ENCODE measurements at places on chromosomes 3 and 15.

DNA sequence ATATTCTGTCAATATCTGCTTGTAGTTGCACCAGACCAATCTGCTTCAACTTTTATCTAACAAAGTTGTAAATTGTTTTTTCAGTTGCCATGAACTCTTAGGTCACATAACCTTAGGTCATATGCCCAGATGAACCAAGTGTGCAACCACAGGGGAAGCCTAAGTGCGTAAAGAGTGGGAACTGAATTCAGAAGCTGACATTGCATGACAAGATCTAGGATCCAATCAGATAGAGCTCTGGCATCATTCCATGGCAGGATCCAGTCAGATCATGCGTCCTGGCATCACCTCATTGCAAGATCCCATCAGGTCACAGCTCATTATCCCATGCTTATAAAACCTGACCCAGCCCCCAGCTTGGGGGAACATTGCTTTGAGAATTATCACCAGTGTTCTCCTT is 18.9 kb upstream of the IFT57 start:
- no peak for DNase-seq

DNA sequence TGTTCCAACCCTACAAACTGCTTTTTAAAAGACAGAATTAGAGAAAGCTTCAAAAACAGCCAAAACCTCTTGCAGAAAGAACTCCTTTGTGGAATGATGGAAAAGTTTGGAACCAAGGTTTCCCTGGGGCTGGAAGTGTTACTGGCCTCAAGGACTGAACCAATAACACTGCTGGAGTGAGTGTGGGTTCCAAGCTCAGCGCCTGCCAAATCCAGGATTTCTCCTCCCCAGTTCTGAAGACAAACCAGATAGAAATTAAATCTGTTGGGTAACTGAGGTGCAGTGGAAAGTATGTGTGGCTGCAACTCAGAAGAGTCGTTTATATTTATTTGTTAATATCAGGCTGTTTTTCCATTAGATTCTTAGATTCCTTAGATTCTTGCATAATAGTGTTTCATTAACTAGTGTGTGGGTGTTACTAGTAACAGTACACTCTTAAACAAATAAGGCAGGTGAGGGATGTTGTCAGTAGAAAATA is 66.5 kb upstream of the FNDC3B start:
- peak; percentile 53 for DNase-seq

GRCh38 chr3:169528289-169528688 is 135.2 kb downstream of the MECOM start:
- DNase-seq: peak; percentile 55

DNA sequence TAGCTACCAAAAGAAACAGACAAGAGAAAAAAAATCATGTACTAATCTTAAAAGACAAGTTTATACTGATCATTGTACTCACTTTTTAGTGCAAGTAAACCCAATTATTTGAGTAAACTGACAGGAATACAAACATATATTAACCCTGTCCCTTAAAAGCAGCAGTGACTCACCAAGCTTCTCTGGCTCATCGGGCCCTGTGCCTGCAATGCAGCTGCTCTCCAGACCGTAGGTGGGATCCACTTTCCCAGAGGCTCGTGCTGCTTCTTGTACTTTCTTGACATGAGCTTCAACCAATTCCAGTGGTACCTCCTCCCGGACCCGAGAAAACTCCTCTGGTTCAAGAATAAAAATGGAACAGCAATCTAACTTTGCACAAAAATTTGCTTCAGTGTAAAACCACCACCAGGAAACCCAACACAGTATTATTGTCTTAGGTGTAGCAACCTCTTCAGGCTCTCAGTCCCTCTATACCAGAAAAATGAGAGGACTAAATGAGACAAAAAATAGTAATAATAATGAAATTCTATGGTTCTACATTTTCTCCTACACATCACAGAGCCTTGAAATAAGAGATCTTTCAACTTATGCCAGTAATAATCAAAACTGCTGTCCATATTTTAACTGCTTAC is 82.6 kb upstream of the CSPG5 start:
- peak; percentile 69 for DNase-seq

GRCh38 chr3:193769437-193769836 is 176.4 kb downstream of the OPA1 start:
- DNase-seq: no peak

DNA sequence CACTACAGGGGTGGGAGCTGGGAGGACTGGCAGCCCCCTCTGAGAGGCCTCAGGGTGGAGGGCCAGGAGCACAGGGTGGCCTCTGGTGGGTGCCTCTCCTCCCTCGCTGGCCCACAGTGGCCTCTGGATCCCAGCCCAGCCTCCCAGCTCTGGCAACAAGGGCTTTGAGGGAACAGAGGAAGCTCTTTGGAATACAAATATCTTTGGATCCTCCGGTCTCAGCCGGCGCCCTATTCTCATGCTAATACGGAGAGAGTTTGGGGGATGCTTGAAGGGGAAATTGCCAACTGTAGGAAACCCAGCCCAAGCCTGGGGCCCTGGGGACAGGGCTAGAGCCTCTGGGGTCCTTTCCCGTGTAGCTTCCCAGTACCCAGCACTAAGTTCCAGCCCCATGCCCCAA is 33.4 kb upstream of the INSYN1 start:
- no peak for DNase-seq

- no peak for DNase-seq
Measured at GRCh38 chr3:130905551-130905950, 11.7 kb downstream of the ATP2C1 start.

- DNase-seq: no peak
Measured at GRCh38 chr3:31724651-31725050, 191.9 kb downstream of the STT3B start.

GRCh38 chr15:63712828-63713520 is 115.8 kb downstream of the FBXL22 start:
- no peak for DNase-seq

GRCh38 chr15:41429003-41429890 is 12.4 kb downstream of the RTF1 start:
- no peak for DNase-seq

DNA sequence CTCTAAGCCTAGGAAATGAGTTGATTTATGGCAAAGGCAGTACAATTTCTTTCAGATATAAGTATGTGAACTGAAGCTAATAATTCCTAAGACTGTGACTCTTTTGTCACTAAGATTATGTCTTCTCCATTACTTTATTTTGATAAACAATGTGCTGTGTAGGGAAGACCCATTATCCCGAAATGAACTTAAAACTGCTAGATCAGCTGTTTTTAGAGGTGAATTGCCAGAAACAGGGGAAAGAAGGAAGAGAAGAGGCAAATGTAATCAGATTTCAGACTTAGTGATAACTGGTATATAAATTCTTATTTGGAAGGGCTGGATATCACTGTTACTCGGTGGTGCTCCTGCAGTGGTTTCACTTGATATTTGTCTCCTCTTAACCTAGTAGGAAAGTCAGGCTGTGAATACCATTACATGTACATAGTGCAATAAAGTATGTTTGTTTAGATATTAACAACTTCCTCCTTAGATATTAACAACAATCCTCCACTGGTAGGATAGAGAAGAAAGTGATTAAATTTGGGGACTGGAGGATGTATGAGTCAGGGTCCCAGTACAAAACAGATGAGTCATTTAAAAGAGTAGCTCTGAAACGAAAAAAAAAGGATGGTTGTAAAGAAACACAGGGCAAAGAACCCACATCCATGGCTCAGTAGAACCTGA is 338.5 kb upstream of the KCNH8 start:
- no peak for DNase-seq

DNA sequence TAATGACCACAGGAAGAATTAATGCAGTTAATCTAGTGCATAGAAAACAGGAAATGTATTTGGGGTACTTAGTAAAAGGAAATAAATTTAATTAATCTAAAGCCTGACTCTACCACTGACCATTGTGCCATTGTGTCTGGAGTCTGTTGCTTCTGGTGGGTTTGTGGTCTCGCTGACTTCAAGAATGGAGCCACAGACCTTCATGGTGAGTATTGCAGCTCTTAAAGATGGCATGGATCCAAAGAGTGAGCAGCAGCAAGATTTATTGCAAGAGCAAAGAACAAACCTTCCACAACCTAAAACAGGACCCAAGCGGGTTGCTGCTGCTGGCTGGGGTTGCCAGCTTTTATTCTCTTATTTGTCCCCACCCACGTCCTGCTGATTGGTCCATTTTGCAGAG is 711.5 kb upstream of the LMCD1 start:
- DNase-seq: peak; percentile 18

GRCh38 chr3:102237181-102237580 is 197.6 kb upstream of the ZPLD1 start:
- DNase-seq: no peak

- DNase-seq: no peak
Measured at GRCh38 chr15:89164712-89165211, 56.6 kb downstream of the RLBP1 start.

DNA sequence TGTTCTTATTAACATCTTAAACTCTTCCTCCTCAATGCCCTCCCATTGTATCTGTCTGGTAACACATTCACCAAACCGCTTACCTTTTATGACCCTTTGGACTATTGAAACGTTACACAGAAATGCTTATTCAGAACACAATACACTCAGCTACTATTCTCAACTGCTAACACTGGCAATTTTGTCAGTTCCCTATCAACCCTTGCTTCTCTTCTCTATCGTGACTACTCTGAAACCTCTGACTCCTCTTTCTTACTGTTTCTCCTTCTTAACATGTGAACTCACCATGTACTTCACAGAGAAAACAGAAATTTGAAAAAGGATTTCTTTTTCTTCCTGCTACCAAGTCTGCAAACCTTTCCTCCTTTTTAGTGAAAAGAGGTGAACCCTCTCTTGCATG is 232.9 kb upstream of the GPR149 start:
- DNase-seq: no peak

GRCh38 chr3:165529451-165529850 is 307.8 kb downstream of the BCHE start:
- no peak for DNase-seq

DNA sequence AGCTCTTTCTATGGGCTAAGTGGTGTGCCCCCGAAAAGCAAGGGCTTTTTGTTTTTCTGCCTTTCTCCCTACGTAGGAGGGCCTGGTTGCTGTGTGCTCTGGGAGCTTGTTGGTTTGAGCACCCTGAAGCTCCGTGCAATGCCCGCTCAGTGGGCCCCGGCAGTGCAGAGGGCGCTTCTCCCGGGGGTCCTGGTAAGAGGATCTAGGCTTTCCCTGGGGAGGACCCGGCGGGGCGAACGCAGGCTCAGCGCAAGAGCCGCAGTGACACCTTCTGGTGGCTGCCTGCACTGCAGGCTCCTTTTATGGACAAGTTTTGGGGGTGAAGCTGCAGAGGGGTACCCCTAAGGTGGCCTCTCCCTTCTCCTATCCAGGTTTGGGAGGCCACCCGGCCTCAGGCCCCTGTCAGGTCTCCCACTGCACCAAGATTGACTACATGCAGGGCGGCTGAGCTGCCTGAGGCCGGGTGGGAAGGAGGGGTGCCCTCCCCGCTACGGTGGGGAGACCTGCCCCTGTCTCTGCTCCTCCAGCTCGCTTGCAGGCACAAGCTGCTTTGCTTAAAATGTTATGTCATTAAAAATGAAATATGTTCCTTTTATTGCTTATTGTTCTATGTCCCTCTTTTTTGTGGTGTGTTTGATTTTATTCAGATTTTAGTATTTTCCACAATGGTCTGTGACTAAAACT is 387.9 kb downstream of the GABRG3 start:
- DNase-seq: peak; percentile 8

DNA sequence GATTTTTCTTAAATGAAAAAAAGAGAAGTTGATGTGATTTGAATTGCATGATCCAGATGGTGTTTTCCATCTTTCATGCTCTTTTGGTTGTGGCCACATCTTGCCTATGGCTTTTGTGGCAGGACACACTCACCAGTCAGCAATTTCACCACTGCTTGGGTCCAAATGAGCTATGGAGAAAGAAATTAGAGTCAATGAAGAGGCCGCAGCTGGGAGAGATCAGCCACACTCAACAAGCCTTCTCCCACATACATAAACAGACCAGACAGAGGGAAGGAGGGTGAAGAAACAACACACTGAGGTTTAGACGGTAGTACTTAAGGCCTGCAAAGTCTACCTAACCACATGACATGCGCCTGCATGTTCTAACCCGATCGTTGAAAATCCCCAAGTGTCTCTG is 110.7 kb upstream of the CDIN1 start:
- peak; percentile 97 for DNase-seq

GRCh38 chr15:86077070-86077469 is 2.6 kb upstream of the AGBL1 start:
- DNase-seq: no peak
